ENCODE measurements at places on chromosomes 6 and 20. TPM values are rescaled to one million over a fixed set of nuclear protein-coding genes. Genes with fewer than 3 reads are reported as not detected.

DNA sequence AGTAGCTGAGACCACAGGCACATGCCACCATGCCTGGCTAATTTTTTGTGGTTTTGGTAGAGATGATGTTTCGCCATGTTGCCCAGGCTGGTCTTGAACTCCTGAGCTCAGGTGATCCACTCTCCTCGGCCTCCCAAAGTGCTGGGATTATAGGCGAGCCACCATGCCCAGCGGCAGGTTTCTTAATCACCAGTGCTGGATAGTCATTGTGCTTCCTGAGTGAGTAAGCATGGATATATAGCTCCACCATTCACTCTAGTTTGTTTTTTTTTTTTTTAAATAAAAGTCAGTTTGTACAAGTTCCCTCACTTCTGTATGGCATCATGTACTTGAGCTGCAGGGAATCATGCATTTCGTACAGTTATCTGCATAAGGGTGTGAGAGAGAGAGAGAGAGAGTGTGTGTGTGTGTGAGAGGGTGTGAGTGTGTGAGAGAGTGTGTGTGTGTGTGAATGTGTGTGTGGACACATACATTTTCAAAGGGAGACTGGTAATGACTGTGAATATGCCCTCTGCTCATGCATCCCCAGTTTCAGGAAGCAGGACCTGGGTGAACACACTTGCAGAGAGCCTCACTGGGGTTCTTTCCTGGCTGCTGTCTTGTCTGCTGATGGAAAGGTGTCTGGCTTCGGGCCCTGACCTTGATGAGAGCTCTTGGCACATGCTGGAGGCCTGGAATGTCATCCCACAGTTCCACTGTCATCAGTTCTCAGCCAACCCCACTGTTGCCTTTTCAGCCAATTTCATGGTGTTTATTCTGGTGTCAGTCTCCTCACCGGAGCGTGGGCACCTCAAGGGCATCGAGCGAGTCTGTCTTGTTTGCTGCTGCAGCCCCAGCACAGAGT is 65.0 kb upstream of the XRN2 start:
- no peak for DNase-seq

DNA sequence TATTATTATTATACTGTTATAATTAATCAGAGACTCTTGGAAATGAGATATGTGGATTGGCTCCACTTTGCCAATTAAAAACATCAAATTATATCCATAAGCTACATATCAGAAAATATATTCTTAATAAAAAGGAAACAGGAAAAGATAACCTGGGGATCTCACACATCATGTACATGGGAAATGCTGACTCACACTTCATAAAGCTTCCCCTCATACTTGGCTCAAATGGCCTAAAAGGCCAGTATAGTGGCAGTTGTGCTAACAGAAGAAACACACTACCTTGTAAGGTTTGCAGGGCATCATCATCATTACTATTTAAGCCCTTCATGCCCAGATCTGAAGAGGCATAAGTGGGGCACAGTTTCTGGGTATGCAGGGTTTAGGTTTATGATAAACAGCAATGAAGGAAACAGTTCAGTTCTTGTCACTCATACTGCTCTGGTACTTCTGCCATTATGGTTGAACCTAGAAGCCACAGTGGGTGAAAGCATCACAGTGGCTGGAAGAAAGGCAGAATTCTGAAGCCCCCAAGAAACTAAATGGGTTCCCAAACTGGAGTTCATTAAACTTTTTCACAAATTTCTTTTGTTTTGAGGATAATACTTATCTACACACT is 60.6 kb downstream of the BTBD9 start:
- no peak for DNase-seq

- no peak for DNase-seq
These were observed 416 bp downstream of the RSPH4A start for GRCh38 chr6:116616737-116617053.

DNA sequence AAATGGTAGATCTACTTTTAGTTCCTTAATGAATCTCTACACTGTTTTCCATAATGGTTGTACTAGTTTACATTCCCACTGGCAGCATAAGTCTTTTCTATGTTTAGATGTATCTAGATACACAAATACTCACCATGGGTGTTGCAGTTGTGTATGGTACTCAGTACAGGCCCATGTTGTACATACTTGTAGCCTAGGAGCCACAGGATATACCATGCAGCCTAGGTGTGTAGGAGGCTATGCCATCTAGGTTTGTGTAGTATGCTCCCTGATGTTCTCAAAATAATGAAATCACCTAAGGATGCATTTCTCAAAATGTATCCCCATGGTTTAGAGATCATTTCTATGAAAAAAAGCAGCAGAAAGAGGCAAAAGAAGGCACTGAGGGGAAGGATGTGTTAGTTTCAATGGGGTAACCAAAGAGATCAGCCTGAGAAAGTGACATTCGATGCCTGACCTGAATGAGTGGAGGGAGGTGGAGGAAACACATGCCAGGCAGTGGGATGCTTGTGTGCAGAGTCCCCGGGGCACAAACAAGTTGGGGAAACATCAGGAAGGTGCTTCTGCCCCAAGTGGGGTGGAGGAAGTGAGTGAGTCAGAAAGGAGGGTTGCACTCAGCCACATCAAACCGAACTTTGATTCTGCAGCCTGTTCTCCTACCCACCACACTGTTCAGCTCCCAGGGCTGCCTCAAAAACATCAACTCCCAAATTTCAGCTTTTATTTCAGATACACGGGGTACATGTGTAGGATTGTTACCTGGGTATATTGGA is 191.2 kb downstream of the ZNF217 start:
- no peak for DNase-seq

DNA sequence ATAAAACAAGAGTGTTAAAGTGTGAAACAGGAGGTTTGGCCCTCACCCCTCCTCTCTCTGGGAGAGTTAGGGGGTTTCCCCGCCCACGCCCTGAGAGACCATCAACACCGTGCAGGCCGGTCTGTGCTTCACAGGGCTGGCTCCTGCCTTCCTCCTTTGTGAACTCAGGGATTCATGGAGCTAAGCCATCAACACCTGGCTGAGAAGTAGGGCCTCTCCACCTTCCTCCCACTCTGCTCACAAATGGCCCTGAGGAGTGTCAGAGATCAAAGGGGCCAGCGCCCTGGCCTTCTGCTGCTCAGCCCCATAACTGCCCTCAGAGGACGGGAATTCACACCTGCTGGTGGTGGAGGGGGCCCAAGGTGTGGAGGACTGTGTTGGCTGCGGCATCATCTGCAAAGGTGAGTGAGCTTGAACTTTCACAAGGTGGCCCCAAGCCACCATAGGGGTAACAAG is 88.6 kb downstream of the PSMB1 start:
- no peak for DNase-seq

DNA sequence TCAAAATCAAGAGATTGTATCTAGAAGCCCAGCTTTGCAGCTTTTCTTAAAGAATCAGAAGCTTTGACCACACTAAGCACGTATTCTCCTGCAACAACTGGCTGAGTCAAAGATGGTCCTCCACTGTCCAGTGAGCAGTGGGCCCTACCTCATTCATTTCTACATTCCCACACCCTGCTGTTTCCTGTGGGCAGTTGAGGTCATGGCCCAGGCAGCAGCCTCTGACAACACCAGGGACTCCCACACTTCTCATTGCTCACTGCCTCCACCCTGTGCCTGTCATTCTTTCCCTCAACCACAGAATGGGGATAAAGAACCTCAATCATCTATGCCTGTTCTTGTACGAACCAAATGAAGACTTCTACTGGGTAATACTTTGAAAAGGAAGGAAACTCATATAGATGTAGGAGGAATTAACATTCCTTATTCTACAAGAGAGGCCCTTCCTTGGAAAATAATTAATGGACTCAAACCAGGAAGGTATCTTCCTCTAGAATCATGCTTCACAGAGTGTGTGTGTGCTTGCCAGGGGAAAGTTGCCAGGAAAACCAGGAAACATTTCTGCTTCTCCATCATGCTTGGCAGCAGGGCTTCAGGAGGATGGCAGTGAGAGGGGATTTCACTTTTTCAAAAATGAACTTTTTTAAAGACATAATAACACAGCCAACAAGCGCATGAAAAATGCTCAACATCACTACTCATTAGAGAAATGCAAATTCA is 191.7 kb upstream of the RIN2 start:
- DNase-seq: no peak

GRCh38 chr6:47875593-47875992 is 93.8 kb downstream of the OPN5 start:
- DNase-seq: no peak

- DNase-seq: no peak
These were observed 69.7 kb downstream of the ECT2L start for GRCh38 chr6:138865480-138866109.

- DNase-seq: no peak
These were observed 1.4 kb downstream of the NFS1 start for GRCh38 chr20:35697696-35698297.

DNA sequence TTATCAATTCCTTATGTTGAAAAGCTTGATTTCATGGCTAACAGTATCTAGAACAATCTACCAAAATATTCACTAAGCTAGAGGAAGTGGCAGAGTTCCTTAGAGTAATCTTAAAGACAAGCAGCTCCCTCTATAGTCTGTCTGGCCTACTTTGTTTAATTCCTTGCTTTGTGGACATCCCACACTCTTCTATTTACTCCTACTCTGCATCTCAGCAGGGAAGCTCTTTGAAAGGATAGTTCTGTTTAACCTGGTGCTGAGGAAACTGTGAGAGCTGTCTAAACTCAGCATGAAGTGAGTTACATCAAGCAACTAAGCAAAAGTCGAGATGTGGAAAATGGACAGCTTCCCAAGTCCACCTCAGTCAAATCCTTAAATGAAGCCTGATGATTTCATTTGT is 4.3 kb downstream of the REV3L start:
- DNase-seq: no peak

GRCh38 chr6:18422136-18422535 is 35.0 kb downstream of the RNF144B start:
- no peak for DNase-seq

DNA sequence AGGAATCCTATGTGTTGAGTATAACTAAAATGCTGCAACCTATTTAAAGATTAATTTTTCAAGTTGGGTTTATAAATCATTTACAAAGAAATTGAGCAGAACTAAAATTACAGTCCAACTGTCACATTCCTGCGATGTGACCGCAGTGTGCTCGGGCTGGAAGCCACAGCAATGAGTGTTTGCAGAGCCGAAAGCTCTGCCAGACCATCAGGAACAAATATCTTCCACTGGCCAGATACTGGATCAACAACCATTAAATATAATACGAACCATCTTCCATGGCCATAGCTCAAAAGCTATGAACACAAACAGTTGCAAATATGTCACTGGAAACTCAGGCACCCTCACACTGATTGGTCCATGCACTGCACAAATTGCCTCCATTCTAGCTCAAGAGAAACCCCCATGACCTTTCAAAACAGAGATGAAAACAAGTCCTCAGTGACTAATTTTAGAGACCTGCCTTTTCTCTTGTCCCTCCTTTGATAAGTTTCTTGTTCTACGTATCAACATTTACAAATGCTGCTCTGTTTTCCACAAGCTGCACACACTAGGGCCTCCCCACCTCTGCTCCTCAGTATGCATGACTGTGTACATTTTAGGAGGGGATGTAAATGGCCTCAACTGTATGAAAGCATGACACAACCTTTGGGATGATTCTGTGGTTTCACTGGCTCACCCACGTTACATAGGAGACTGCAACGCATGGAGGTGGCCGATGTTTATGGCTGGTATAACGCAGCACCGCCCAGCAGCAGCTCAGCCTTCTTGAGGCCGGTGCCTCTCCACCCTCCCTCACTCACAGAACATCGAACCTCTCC is 171.7 kb downstream of the WDR27 start:
- DNase-seq: no peak

DNA sequence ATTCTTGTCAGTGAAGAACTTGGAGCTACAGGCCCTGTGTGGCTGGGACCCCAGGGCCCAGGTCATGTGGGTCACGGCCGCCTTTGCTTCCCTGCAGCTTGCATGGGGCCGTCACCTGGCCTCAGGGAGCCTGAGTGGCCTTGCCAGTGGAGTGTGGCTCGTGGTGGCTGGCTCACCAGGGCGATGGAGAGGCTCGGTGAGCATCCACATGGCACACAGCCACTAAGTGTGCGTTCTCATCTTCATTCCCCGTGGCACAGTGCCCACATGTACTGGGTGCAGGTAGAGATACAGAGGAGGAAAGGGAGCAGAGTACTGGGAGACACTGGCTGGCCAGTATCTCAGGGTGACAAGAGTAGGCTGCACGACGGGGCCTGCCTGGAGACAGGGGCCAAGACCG is 21.5 kb downstream of the MANBAL start:
- no peak for DNase-seq

DNA sequence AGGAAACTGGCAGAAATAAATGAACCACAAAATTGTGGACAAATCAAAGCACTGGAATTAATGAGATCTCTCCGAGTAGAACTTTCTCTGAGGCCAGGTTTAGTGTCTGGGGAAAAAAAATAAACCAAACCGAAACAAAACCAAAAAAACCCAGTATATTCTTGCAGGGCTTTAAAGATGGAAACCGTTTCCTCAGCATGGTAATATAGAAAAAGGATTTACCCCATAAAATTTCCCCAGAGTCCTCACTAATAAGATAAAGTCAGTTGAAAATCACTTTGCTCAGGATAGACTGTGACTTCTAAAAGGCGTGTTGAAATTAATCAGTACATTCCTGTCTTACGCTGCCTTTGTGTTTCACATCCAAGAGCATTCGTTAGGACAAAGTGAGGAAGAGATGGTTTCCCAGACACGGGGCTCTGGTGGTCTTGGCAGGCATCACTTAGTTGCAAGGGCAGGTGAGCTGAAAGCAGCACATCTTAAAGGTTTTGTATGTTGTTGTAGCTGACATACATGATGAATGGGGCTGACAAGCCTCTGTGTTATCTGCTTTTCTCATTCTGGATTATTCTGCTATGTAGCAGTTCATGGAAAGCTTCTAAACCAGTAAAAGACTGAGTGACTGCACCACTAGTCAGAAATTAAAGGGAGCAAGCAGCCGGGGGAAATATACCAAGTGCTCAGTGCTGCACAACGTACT is 85.2 kb upstream of the PRL start:
- DNase-seq: no peak

- DNase-seq: no peak
These were observed 28.7 kb downstream of the KAT14 start for GRCh38 chr20:18166241-18166881.

DNA sequence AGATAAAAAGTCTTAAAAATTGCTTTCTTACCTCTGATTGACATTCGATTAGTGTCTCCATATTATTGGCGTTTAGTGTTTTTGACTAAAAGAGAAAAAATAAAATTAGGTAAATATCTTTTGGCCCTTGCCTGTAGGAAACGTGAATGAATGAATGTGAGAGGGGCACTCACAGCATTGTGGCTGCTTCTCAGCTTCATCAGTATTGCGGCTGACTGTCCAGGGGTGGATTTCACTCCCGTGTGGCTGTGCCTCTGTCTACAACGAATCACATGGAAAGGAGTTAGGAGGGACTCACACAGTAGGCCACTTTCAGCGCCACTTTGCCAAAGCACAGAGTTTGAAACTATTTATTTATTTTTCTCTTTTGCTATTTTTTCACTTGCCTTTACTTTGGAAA is 844 bp downstream of the TAGAP start:
- DNase-seq: no peak

GRCh38 chr6:15793288-15793687 is 130.5 kb upstream of the DTNBP1 start:
- DNase-seq: no peak

Gene USP49
- total RNA-seq: 9.1 TPM

Gene PGC
- total RNA-seq: 3.4 TPM

Gene PRSS16
- 1.2 TPM for total RNA-seq

Gene ETV7
- 2.2 TPM for total RNA-seq

Gene IL20RA
- total RNA-seq: 21.9 TPM

Gene MDFI
- 37.3 TPM for total RNA-seq

Gene OPRM1
- total RNA-seq: 0.98 TPM
